ENCODE measurements at places on chromosomes 12 and 14. TPM values are rescaled to one million over a fixed set of nuclear protein-coding genes. Genes with fewer than 3 reads are reported as not detected.

ANHX gene
- not detected for total RNA-seq

SYNDIG1L gene
- not detected for total RNA-seq

EGLN3 gene
- total RNA-seq = 14.0 TPM

FOXG1 gene
- not detected for total RNA-seq

CD27 gene
- total RNA-seq = 1.0 TPM

OASL gene
- 0.66 TPM for total RNA-seq

CCDC196 gene
- not detected for total RNA-seq

SERPINA5 gene
- not detected for total RNA-seq

RPS6KA5 gene
- total RNA-seq = 10.3 TPM

GRCh38 chr12:28239918-28240317 is 49.7 kb downstream of the CCDC91 start:
- H3K36me3 ChIP-seq = no peaks in the 10 kb centered on the region
- DNase-seq = no peak
- no peaks in the 10 kb centered on the region for H3K27me3 ChIP-seq
- no peak overlapping the region for H3K27ac ChIP-seq

DNA sequence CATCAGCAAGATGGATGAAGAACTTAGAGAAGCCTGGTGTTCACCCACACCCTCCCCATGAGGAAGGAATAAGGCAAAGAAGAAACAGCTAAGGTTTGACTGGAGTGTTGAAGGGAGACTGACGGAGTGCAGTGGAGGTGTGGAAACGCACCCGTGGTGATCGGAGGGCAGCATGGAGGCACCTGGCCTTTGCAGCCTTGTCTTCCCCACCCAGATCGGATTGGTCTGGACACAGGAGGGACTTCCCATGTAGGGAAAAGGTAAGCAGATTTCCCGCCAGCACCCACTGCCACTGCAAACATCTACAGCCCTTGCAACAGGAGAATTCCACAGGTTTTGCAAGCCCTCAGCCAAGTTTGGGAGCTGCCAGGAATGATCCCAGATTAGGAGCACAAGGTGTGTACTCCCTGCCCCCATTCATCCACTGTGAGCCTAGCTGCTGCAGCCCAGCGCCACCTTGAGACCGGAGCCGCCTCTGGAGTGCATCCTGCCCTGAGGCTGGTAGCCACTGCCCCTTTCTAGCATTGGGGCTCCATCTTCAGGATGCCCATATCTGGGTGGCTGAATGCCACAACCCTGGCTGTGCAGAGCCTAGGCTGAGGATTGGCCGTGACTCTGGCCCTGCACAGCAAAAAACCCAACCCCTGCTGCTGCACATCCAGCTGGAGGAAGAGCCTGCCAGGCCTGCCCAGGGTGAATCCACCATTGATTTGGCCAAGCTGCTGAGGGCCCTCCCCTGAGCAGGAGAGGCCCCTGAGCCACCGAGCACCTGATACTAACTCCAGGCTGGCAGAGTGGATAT is 411.1 kb downstream of the TMEM121 start:
- H3K36me3 ChIP-seq = no peaks in the 10 kb centered on the region
- no peaks in the 10 kb centered on the region for H3K4me1 ChIP-seq
- H3K27ac ChIP-seq = no peak overlapping the region

DNA sequence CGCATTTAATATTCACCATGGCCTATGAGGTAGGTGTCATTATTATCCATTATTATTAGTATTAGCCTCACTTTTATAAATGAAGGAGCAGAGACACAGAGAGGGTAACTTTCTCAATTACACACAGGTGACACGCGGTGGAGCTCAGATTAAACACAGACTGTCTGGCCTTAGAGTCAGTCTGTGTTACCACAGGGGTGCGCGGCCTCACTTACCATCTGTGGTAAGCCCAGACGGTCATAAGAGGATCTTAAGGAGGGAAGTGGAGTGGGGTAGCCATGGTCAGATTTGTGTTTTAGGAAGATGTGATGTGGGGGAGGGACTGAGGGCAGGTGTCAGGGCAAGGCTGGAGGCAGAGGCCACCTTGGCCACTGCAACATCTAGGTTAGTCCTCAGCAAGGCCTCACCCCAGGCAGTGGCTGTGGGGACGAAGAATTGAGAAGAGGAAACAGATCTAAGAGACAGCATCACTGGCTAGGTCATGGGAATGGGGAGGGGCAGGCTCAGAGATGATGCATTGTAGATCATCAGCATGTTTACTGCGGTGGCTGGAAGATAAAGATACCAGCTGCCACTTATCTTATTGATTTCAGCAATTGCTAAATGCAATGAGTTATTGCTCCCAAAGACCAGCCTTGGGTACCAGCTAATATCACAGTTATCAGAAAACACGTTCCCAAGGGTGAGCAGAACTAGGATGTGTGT is 67.1 kb downstream of the SERPINA3 start:
- H3K4me1 ChIP-seq = no peaks in the 10 kb centered on the region
- DNase-seq = no peak
- H3K27me3 ChIP-seq = no peaks in the 10 kb centered on the region
- H3K36me3 ChIP-seq = no peaks in the 10 kb centered on the region
- H3K4me3 ChIP-seq = no peak overlapping the region

DNA sequence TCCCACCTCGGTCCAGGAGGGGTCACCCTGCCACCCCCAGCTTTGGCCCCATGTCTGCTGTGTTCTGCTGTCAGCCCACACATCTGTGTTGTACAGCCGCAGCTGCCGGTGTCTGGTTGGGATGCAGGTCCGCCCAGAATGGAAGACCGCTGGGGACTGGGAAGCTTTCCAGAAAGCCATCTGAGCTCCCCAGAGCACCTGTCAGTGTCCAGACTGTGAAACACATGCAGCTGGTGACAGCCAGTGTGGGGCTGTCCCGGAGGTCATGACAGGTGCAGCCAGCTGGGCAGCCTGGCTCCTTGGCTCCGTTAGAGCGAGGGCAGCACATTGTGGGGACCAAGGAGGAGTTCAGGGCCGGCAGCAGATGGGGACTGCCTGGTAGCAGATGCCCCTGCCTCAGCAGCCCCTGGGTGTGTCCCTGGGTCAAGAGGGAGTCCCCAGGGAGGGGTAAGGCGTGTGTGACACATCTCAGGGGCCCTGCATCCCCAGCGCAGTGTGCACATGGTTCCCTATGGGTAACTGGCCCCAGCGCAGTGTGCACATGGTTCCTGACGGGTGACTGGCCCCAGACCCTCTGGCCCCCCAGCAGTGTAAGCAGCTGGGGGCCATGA is 16.4 kb downstream of the CEP170B start:
- no peak overlapping the region for H3K27ac ChIP-seq
- no peak for DNase-seq
- H3K4me1 ChIP-seq = no peaks in the 10 kb centered on the region
- peaks cover 60% of the 10 kb centered on the region for H3K36me3 ChIP-seq
- no peaks in the 10 kb centered on the region for H3K27me3 ChIP-seq
- H3K4me3 ChIP-seq = no peak overlapping the region

- H3K4me3 ChIP-seq = no peak overlapping the region
- H3K4me1 ChIP-seq = no peaks in the 10 kb centered on the region
- H3K27me3 ChIP-seq = no peaks in the 10 kb centered on the region
- H3K27ac ChIP-seq = no peak overlapping the region
- DNase-seq = no peak
- H3K36me3 ChIP-seq = no peaks in the 10 kb centered on the region
Measured at GRCh38 chr12:130791629-130792028, 47.4 kb downstream of the STX2 start.

DNA sequence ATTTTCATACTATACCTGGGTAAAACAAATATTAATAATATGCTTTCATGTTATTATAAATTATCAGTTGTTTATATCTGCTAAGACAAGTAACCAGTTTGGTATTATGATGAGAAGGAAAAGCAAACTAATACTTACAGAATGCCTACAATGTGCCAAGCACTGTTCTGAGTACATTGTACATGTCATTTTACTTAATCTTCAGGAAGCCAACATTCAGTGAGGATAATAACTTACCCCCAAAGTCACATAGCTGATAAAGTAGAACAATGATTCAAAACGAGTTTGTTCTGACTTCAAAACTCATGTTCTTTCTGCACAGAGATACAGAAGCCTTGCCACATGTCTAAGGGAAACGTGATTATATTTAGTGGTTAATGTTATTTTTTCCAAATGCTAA is 89.0 kb upstream of the DIO2 start:
- H3K27ac ChIP-seq = no peak overlapping the region
- H3K27me3 ChIP-seq = no peaks in the 10 kb centered on the region
- no peak for DNase-seq
- H3K4me3 ChIP-seq = no peak overlapping the region
- H3K36me3 ChIP-seq = no peaks in the 10 kb centered on the region

- no peak for DNase-seq
- H3K4me1 ChIP-seq = peaks cover 18% of the 10 kb centered on the region
- no peaks in the 10 kb centered on the region for H3K27me3 ChIP-seq
- H3K27ac ChIP-seq = no peak overlapping the region
Measured at GRCh38 chr14:65025818-65026217, 39.1 kb downstream of the FNTB start.

DNA sequence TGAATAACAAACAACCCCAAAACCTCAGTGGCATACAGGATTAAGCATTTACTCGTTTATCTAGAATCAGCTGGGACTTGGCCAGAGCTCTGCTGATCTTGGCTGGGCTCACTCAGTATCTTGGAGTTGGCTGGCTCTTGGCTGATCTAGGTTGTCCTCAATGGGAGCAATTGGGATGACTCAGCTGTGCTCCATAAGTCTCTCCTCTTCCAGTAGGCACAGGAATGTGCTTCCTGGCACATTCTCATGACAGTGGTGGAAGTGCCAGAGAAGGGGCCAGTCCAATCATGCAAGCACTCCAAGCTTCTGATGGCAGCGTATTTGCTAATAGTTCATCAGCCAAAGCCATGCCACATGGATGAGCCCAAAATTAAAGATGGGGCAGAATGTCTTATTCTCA is 41.7 kb upstream of the ANO4 start:
- no peaks in the 10 kb centered on the region for H3K36me3 ChIP-seq
- H3K4me3 ChIP-seq = no peak overlapping the region
- no peaks in the 10 kb centered on the region for H3K4me1 ChIP-seq
- H3K27me3 ChIP-seq = no peaks in the 10 kb centered on the region
- H3K27ac ChIP-seq = no peak overlapping the region

- no peak overlapping the region for H3K4me3 ChIP-seq
- no peaks in the 10 kb centered on the region for H3K36me3 ChIP-seq
- H3K27ac ChIP-seq = no peak overlapping the region
- no peak for DNase-seq
- H3K27me3 ChIP-seq = no peaks in the 10 kb centered on the region
Measured at GRCh38 chr12:128693115-128693514, 130.6 kb downstream of the SLC15A4 start.

GRCh38 chr12:92362785-92363184 is 217.1 kb upstream of the BTG1 start:
- H3K27ac ChIP-seq = peak overlapping the region; percentile 23
- H3K36me3 ChIP-seq = no peaks in the 10 kb centered on the region
- H3K4me1 ChIP-seq = peaks cover 14% of the 10 kb centered on the region
- peak; percentile 68 for DNase-seq
- no peaks in the 10 kb centered on the region for H3K27me3 ChIP-seq
- no peak overlapping the region for H3K4me3 ChIP-seq

DNA sequence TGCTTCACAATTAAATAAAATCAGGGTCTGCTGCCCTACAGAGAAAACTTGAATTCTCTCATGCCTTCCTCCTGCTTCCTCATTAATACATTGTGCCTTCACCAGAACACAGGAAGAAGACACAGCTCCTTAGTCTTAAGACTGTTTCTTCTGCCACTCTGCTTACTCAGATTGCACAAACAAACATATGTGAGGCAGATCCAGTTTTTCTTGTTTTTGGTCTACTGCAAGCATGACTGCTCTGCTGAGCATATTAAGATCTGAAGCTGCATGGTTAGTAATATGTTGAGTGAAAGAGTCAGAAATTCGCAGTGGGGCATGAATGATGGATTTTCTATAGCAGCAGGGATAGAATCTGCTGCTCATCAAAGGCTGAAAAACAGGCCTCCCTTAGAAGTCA is 321.1 kb upstream of the STXBP6 start:
- no peaks in the 10 kb centered on the region for H3K4me1 ChIP-seq
- no peak for DNase-seq
- H3K27ac ChIP-seq = no peak overlapping the region
- H3K27me3 ChIP-seq = no peaks in the 10 kb centered on the region
- no peaks in the 10 kb centered on the region for H3K36me3 ChIP-seq

- no peak overlapping the region for H3K4me3 ChIP-seq
- H3K36me3 ChIP-seq = no peaks in the 10 kb centered on the region
- no peaks in the 10 kb centered on the region for H3K27me3 ChIP-seq
- DNase-seq = no peak
- no peaks in the 10 kb centered on the region for H3K4me1 ChIP-seq
Measured at GRCh38 chr14:72644758-72645489, 249.0 kb downstream of the DPF3 start.

DNA sequence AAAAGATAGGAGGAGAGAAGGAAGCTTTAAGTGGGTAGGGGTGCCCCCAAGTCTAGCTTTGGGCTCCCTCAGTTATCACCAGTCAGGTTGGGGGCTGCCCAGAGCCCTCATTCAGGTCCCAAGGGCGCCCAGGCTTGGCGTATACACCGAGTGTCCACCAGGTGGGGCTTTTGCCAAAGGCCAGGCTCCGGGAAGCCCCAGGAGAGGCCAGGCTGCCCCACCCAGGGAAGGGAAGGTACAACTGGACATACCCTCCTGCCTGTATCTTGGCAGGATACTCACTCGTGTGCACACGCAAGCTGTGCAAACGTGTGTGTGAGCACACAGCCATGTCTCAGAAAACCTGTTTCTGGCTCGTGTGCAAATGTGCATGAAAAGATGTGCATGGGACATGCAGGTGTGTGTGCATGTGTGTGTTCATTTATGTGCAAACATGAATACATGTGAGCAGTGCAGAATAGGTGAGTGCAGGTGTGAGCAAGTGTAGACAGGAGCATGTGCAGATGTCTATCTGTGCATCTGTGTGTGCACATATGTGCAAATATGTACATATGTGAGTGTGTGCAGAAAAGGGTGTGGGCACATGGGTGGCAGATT is 103.9 kb upstream of the MYL2 start:
- H3K27me3 ChIP-seq = no peaks in the 10 kb centered on the region
- H3K4me1 ChIP-seq = no peaks in the 10 kb centered on the region
- peak; percentile 59 for DNase-seq
- no peak overlapping the region for H3K4me3 ChIP-seq

Measured in Peyer's patch (tissue), 4 donors.